ENCODE measurements at places on chromosomes 2 and 18. TPM values are rescaled to one million over a fixed set of nuclear protein-coding genes. Genes with fewer than 3 reads are reported as not detected.

NEU4 gene
- total RNA-seq: 0.76 TPM

RTP5 gene
- total RNA-seq: 0.13 TPM

ARHGAP28 gene
- total RNA-seq: 4.6 TPM

ZSCAN30 gene
- 20.7 TPM for total RNA-seq

SH3RF3 gene
- total RNA-seq: 10.7 TPM

MRO gene
- total RNA-seq: 2.9 TPM

IAH1 gene
- total RNA-seq: 52.7 TPM

GRCh38 chr2:48946449-48947048 lies 191.0 kb upstream of the LHCGR start:
- no peak for DNase-seq
- no peak overlapping the region for H3K4me3 ChIP-seq
- no peak overlapping the region for H3K27ac ChIP-seq
- no peaks in the 10 kb centered on the region for H3K36me3 ChIP-seq
- H3K27me3 ChIP-seq: no peaks in the 10 kb centered on the region
- H3K4me1 ChIP-seq: no peaks in the 10 kb centered on the region

DNA sequence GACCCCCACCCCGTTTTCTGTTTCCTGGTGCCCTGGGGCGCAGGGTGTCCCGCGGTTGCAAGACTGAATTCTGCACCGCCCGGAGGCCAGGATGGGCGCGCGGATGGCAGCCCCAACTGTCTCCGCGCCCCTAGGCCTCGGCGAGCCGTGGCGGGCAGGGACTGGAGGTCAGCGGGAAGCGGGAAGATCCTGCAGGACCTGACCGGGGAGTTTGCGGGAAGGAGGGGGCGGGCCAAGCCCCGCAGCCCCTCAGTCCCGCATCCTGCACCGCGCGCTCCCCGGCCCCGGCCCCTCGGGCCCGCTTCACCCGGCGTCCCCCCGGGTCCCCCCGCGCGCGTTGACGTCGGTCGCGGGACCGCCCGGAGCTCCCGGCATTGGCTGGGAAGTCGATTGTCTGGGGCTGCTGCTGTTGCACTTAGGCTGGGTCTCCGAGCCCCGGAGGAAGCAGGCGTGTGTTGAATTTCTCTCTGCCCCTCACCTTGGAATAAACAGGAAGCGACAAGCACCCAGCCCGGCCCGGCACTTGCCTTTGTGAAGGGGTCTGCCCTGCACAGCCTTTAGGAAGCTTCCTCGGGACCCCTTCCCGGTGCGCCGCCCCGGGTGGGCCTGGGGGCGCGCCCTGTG lies at the start of gene LDLRAD4:
LDLRAD4 (plus strand) TSS at position 393 of the 624 bp plus-strand sequence.
- no peaks in the 10 kb centered on the region for H3K27me3 ChIP-seq
- no peaks in the 10 kb centered on the region for H3K36me3 ChIP-seq
- H3K27ac ChIP-seq: peak within 1 kb of the TSS; percentile 77
- peak within 1 kb of the TSS; percentile 11 for H3K4me3 ChIP-seq
- peak; percentile 89 for DNase-seq
- peaks cover 23% of the 10 kb centered on the region for H3K4me1 ChIP-seq

- H3K27me3 ChIP-seq: no peaks in the 10 kb centered on the region
- no peaks in the 10 kb centered on the region for H3K4me1 ChIP-seq
- no peak for DNase-seq
- H3K27ac ChIP-seq: no peak overlapping the region
- no peaks in the 10 kb centered on the region for H3K36me3 ChIP-seq
Observed at GRCh38 chr18:79552140-79552631, 127.4 kb upstream of the CTDP1 start.

GRCh38 chr2:12896318-12896982 lies 179.7 kb downstream of the TRIB2 start:
- no peaks in the 10 kb centered on the region for H3K4me1 ChIP-seq
- H3K36me3 ChIP-seq: no peaks in the 10 kb centered on the region
- no peaks in the 10 kb centered on the region for H3K27me3 ChIP-seq
- peak overlapping the region; percentile 67 for H3K27ac ChIP-seq
- DNase-seq: no peak

GRCh38 chr18:28115149-28115550 lies 61.8 kb downstream of the CDH2 start:
- no peak overlapping the region for H3K4me3 ChIP-seq
- H3K4me1 ChIP-seq: no peaks in the 10 kb centered on the region
- H3K27ac ChIP-seq: no peak overlapping the region
- H3K36me3 ChIP-seq: no peaks in the 10 kb centered on the region
- no peaks in the 10 kb centered on the region for H3K27me3 ChIP-seq
- DNase-seq: no peak

DNA sequence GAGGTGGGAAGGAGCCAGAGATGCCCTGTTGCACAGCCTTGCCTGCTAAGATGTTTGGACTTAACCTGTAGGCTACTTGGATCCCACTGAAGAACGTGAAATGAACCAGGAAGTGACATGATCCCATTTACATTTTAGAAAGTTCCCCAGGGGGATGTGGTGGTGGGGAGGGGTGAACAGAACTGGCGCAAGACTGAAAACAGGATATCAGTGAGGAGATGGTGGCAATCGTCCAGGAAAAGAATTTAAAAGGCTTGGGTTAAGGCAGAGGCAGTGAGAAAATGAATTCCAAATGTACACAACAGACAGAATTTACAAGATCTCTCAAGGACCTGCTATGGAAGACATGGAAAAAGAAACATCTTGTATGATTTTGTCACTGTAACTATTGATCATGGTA lies 42.3 kb downstream of the SULT1C2 start:
- no peak overlapping the region for H3K27ac ChIP-seq
- no peaks in the 10 kb centered on the region for H3K36me3 ChIP-seq
- H3K4me1 ChIP-seq: no peaks in the 10 kb centered on the region
- H3K4me3 ChIP-seq: no peak overlapping the region
- DNase-seq: no peak

- H3K4me1 ChIP-seq: peaks cover 2% of the 10 kb centered on the region
- no peak overlapping the region for H3K4me3 ChIP-seq
- H3K27me3 ChIP-seq: no peaks in the 10 kb centered on the region
- H3K36me3 ChIP-seq: no peaks in the 10 kb centered on the region
- H3K27ac ChIP-seq: no peak overlapping the region
Observed at GRCh38 chr2:85001595-85001994, 30.6 kb downstream of the KCMF1 start.

GRCh38 chr2:80519121-80519643 lies 214.6 kb upstream of the LRRTM1 start:
- H3K4me3 ChIP-seq: no peak overlapping the region
- no peaks in the 10 kb centered on the region for H3K36me3 ChIP-seq
- H3K27ac ChIP-seq: no peak overlapping the region
- no peak for DNase-seq

DNA sequence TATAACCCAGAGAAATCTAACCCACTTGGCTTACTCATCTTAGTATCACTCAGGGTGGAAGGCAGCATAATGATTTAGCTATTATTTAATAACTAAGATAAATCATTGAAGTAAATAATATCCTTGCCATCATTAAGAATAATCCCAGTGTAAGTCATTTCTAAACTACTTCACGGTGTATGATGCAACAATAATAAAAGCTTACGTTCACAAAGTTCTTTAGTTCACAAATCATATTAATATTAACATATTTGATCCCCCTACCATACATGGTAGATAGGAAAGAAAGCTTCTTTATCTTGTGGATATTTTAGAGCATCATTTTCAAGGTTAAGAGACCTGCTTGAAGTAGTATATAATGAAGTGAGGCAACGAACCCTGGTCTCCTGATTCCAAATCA lies 401.0 kb downstream of the NCKAP5 start:
- DNase-seq: no peak
- no peak overlapping the region for H3K27ac ChIP-seq
- H3K27me3 ChIP-seq: no peaks in the 10 kb centered on the region
- H3K4me1 ChIP-seq: no peaks in the 10 kb centered on the region

- peaks cover 21% of the 10 kb centered on the region for H3K4me1 ChIP-seq
- no peak overlapping the region for H3K4me3 ChIP-seq
- DNase-seq: no peak
- no peaks in the 10 kb centered on the region for H3K27me3 ChIP-seq
- no peaks in the 10 kb centered on the region for H3K36me3 ChIP-seq
Observed at GRCh38 chr18:46678785-46679399, 21.9 kb upstream of the LOXHD1 start.

DNA sequence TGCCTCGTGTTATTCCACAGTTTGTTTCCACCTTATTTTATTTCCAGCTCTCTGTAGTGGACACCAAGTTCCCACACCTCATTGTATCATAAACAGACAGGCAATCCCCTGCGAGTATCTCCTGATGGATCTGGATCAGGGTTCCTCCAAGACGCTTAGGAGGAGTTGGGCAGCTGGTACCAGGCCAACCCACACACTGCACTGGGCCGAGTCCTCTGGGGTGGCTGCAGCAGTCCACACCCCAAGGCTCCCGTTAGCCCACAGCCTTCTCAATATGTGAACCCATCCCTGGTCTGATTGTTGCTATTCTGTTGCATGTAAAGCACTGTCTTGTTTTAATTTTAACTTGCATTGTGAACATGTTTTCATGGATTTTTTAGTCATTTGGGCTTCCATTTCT lies 178.8 kb upstream of the RAB6C start:
- H3K27ac ChIP-seq: no peak overlapping the region
- DNase-seq: no peak
- no peaks in the 10 kb centered on the region for H3K36me3 ChIP-seq
- H3K27me3 ChIP-seq: no peaks in the 10 kb centered on the region
- no peaks in the 10 kb centered on the region for H3K4me1 ChIP-seq

DNA sequence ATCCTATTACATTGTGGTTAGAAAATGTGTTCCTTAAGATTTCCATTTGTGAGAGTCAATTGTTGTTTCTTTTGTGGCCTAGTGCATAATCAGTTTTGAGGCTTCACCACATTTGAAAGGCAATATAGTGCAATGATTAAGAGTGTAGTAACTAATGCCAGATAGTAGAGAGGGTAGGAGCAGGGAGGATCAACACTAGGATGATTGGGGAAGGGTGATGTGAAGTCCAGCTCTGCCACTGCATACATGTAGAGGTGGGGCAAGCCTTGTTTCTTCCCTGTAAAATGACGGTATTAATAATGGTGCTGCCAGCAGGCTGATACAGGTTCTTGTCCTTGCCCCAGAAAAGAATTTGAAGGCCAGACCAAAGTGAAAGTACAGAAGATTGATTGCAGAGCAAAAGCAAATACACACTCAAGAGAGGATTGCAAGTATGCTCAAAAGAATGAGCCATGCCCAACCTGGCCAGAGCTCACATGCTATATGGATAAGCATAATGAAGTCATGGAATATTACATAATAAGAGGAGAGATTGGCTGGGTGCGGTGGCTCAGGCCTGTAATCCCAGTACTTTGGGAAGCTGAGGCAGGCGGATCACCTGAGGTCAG lies 8.0 kb downstream of the SP100 start:
- DNase-seq: no peak
- no peaks in the 10 kb centered on the region for H3K27me3 ChIP-seq
- H3K4me3 ChIP-seq: peak overlapping the region; percentile 4
- peaks cover 12% of the 10 kb centered on the region for H3K4me1 ChIP-seq
- no peaks in the 10 kb centered on the region for H3K36me3 ChIP-seq

DNA sequence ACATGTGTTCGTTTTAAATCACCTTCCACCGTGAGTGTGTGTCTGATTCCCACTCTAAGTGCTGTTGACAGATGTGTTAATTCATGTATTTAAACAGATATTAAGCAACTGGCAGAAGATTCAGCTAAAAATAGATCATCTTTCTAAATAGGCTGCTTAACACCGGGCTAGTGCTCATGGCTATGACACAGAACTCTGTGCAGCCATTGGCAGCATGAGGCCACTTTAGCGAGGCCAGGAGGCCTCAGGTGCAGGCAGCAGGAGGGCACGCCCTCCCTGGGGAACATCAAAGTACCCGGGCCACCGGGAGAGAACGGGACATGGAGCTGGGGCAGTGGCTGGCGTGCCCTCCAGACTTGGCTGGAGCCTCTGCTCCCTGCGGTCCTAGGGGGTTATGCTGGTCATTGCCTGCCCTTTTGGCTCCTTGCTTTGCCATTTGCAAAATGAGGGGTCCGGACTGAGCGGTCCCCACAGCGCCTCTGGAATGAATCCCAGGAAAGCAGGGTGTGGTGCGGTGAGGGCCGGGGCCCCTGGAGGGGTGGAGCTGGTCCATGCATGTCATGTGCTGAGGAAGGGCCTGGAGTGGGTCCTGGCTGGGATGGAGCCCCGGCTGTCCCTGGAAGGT lies 62.8 kb upstream of the HDAC4 start:
- H3K4me3 ChIP-seq: no peak overlapping the region
- H3K27ac ChIP-seq: no peak overlapping the region
- H3K27me3 ChIP-seq: no peaks in the 10 kb centered on the region
- H3K4me1 ChIP-seq: no peaks in the 10 kb centered on the region

DNA sequence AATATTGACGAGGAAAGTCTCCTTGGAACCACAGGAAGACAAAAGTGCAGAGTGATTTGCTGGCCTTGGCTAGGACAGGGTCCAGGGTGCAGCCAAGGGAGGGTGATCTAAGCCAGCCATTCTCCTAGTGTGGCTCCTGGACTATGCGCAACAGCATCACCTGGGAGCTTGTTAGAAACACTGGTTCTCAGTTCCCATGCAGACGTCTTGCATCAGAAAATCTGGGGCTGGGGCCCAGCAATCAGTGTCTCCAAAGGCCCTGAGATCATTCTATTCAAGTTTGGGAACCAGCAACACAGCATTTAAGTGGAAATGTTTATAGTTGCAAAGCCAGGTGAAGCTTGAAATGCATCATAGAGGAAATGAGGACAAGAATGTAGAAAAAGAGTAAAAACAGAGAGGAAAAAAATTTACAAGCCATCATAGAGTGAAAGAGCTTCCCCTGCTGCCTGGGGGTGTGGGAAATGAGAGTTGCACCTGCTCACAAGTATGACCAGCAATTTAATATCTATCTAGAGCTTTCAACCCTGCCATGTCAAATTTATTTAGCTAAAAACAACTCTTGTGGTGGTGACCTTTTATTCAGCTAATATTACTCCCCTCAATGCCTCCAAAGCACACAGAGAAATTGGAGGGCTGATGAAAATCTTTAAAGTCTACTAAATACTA lies 54.4 kb upstream of the SEC11C start:
- no peaks in the 10 kb centered on the region for H3K27me3 ChIP-seq
- H3K36me3 ChIP-seq: no peaks in the 10 kb centered on the region
- H3K4me1 ChIP-seq: no peaks in the 10 kb centered on the region
- no peak overlapping the region for H3K27ac ChIP-seq
- no peak overlapping the region for H3K4me3 ChIP-seq
- DNase-seq: no peak

DNA sequence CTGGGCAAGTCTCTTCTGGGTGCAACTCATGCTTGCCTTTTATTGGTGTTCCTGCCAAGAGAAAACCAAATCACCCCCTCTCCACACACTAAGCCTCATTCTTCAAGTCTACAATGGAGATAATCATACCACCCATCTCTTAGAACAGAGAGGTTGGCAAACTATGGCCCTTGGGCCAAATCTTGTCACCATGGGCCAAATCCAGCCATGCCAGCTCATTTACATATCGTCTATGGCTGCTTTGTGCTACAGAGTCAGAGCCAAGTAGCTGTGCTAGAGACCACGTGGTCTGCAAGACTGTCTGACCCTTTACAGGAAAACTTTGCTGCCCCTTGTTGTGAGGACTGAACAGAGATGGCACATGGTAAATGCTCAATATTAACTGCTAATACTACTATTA lies 270.3 kb upstream of the PARD3B start:
- DNase-seq: no peak
- H3K27ac ChIP-seq: no peak overlapping the region
- no peaks in the 10 kb centered on the region for H3K36me3 ChIP-seq
- H3K4me3 ChIP-seq: no peak overlapping the region
